DMS153 (cell line): ENCODE measurements at places on chromosomes 3 and 15.

DNA sequence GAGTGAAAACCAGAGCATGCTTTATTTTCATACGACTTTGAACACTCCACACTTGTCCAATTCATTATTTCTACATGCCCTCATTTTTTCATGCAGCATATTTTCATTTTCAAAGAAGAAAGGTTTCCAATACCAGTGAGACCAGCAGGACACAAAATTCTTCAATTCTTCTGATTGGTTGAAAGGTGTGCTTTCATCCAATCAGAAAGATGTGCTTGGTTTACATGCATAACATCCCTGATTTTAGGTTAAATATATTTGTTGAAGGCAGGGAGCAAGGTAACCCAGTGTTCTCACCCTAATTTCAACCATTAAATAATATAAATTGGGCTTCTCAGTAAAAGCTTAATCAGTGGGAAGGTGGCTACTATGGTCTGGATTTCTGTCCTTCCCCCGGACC lies 47.5 kb upstream of the PPIB start:
- DNase-seq, result no peak

GRCh38 chr3:196016059-196016458 lies 65.8 kb downstream of the TFRC start:
- no peak for DNase-seq

GRCh38 chr3:124048967-124049798 lies 57.3 kb upstream of the ROPN1 start:
- DNase-seq, result no peak

DNA sequence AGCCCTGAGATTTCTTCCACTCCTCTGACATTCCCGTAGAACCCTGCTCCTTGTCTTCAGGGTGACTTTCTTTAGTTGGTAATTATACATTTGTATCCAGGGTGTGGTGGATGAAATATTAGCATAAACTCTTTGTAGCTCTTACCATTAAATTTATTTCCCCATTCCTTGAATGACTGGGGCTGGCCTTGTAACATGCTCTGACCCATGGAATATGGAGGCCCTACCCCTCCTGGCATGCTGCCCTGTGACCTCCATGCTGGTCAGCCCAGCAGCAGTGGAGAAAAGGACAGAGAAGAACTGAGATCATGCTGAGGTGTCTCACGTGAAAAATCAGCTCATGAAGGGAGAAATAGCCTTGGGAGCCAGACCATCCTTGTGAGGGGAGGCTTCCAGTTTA lies 96.1 kb upstream of the PROK2 start:
- no peak for DNase-seq

DNA sequence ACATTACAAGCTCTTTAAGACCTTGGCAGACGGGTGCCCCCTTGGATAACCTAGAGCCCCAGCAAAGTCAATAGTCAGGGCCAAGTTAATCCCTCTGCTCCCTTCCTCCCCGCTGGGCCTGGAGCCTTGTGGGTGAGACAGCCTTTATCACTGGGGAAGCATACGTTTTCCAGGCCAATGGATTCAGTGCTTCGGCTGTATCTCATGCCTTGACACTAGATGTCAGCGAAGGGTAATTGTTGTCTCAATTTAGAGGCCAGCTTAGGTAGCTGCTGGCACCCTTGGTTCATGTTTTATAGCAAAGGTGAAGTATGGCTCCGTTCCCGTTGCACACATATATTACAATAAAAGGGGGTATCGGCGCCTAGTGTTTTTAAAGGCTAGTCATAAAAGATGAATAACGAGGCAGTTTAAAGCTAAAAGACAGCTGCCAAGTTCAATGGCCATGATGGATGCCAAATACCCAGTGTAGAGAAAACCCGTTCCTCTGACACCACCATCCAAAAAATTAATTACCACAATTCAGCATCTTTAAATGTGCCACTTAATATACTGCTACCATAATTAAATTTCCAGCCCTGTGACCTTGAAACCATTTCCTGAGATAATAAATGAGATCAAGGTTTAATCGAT lies 52.3 kb upstream of the BNIP2 start:
- DNase-seq, result peak; percentile 87

- peak; percentile 15 for DNase-seq
These were observed 600.5 kb downstream of the EDEM1 start for GRCh38 chr3:5787861-5788488.
